Stimulated activated CD4-positive, alpha-beta T cell treated with anti-CD3 and anti-CD28 coated beads, Interleukin-15, amount 100 ng/mL, for 1 hour (primary cell): ENCODE measurements at places on chromosomes 7 and 10.

DNA sequence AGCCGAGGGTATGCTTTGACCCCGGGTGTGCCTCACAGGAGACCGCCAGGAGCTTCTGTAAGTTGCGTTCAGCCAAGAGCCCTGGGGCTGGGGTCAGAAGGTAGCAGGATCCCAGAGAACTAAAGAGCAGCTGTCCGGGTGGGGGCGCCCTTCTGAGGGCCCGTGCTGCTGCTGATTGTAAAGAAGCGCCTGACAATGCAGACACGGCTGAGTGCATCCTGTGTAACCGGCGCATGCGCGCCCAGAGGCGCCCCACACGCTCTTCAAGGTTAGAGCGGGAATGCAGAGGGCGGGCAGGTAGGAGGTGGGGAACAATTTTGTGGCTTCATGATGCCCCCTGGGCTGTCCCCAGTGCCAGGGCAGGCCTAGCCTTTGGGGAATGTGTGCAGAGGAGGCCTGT lies 210.2 kb upstream of the CTBP2 start:
- no peak for DNase-seq

DNA sequence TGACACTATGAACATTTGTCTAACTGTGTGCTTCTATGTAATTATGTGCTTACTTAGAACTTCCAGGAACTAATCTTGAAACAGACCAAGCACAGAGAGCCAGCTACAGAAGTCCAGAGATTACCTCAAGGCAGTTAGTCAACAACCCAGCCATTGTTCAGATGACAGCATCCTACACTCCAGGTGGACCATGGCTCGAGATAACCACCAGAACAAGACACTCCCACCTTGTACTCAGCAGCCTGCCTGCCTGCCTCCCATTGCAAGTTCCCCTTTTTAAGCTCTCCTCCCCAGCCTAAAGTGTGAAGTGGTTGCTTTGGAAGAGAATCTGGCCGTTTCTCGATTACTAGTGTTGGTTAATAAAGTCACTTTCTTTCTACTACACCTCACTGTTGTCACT lies 1080.6 kb upstream of the LRRN3 start:
- no peak for DNase-seq

GRCh38 chr7:150586068-150586784 lies 19.0 kb downstream of the GIMAP4 start:
- no peak for DNase-seq

DNA sequence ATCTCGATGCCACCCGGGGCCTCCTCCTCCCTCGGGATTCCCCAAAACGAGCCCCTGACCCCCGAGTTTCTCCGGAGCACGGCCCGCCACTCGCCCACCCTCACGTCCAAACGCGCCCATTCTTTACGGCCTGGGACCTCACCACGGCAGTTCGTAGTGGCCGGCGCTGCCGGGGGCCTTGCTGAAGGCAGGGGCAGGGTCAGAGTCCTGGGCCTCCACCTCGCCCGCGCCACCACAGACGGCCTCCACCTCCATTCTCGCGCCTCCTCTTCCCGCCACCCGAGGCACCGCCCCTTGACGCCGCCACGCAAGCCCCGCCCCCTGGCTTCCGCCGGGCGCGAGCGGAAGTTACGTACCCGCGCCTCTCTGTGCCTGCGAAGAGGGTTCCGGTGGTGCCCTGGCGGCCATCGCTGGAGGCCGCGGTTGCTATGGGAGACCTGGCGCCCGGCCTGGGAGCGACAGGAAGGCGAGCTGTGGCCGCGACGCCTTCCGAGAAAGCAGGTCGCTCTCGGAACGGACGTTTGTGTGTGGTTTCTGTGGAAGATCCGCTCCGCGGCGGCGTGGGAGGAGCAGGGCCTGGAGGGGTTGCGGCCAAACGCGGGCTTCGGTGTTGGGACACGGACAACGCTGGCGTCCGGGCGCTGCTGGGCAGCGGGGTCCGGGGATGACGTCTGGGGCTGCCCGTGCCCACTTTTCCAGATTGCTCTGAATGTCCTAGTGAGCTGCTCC lies at the start of gene RFC2:
RFC2 (minus strand) TSS at position 271 of the 729 bp plus-strand sequence; CDS start at position 255, 16 bp downstream.
- peak; percentile 95 for DNase-seq

DNA sequence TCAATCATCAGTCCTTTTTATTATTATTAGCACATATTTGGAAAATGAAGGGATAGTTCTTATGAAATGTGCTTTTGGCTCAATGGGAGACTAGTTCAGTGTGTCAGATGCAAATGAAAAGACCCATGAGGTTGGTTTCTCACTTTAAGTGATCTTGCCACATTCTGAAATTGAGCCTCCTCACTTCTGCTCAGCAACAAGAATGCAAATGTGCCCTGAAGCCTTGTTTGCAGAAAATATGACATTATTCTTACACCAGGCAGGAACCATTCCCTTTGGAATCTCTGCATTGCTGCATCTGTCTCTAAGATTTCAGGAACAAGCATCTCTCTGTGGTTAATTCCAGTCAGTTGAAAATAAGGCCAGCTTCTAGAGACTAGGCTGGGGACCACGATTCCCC lies 186.1 kb upstream of the PLPP4 start:
- DNase-seq: no peak

- no peak for DNase-seq
These were observed 19.4 kb downstream of the MKLN1 start for GRCh38 chr7:131346885-131347592.

GRCh38 chr7:117908031-117908795 lies 35.0 kb upstream of the CTTNBP2 start:
- DNase-seq: no peak

- DNase-seq: no peak
These were observed 98.1 kb upstream of the RSU1 start for GRCh38 chr10:16915300-16915699.

DNA sequence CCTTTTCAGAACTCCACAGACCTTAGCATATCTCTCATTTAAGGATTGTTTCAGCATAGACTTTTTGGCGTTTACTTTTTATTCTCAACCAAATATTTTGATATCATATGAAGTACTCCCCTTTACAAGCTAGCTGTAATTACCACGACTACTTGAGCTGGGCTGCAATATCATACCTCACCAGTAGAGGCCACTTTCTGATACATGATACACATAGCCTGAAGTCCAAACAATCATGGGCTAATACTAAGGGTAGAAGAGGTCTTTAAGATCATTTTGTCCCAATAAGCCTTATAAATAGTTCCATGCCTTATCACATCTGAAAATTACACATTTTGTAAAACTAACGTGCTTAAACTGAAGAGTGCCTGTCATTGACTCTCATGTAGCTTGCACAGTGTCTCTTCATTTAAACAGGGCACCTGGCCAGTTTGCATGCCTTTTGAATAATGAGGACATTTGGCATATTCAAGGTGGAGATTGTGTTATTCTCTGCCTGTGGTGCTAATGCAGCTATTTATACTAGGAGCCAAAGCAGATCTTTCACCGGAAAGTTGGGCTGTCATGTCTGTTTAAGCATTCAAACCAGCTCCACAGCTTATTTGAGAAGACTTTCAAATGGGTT lies 403.7 kb upstream of the ZMIZ1 start:
- DNase-seq: no peak

DNA sequence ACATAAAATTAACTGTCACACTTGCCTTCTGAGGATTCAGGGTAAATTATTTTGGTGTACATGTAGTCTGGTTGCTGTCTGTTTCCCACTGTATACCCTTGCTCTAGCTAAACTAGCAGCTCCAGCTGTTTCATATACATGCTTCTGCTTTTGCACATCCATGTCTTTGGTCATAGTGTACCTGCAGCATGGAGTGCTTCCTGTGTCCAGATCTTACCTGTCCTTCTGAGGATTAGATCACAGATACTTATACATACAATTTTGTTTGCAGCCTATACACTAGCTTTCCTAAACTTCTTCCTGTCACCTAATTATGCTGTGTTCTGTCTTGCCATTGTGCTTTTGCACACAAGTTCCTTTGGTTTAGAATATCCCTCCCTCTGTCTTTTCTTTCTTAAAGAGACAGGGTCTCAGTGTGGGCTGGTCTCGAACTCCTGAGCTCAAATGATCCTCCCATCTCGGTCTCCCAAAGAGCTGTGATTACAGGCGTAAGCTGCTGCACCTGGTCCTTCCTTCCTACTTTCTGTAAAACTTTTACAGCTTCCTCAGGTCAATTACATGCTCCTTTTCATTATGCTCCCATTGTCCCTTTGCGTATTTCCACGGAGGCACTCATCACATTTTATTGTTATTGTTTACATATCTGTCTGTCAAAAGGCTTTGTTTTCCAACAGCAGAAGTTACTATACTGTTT lies 33.8 kb downstream of the TPST1 start:
- no peak for DNase-seq

- no peak for DNase-seq
These were observed 54.7 kb upstream of the STEAP4 start for GRCh38 chr7:88361357-88361756.

GRCh38 chr10:108956149-108956548 lies 967.2 kb downstream of the XPNPEP1 start:
- no peak for DNase-seq
